Stimulated activated CD4-positive, alpha-beta T cell treated with anti-CD3 and anti-CD28 coated beads, Interleukin-1b, Interleukin-23, amount 100 ng/mL, for 1 hour (primary cell): ENCODE measurements at places on chromosomes 12 and 14.

DNA sequence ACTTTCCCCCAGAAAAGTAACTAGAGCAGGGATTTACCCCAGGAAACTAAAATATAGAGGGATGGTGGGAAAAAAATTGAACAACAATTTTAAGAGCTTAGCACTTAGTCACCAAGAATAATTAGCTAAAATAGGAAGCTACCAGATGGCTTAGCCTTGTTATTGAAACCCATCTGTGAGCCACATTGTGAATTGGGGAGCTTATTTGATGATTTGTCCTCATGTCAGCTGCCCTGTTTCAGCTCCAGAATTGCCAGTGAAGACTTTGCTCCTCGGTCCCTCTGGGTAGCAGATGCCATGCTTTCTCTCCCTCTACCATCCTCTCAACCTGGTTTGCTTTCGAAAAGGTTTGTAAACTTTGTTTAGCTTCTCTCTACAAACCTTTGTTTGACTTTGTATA, 67.7 kb upstream of the PTHLH start:
- no peak for DNase-seq

DNA sequence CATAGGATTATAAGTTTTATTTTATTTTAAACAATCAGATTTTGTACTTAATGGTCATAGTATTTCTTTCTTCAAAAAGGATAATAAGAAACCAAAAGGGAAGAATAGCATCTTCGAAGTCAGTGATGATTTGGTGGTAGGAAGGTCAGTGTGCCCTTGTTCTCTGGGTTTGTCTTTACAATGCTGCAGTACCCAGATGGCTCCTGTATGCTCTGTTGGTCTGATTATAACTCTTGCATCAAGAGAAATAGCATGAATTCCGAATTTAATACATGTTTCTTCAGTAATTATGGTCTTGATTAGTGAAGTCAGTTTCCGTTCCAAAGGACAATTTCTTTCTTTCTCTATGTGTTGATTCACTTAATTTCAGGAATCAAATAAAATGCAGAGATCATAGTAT, 180.2 kb downstream of the TMTC2 start:
- no peak for DNase-seq

GRCh38 chr14:63039866-63040265, 5.4 kb downstream of the KCNH5 start:
- no peak for DNase-seq

- DNase-seq, result no peak
Measured at GRCh38 chr14:70803321-70804310, 5.7 kb downstream of the MAP3K9 start.

- no peak for DNase-seq
Measured at GRCh38 chr12:4856596-4856995, 53.1 kb upstream of the KCNA1 start.

DNA sequence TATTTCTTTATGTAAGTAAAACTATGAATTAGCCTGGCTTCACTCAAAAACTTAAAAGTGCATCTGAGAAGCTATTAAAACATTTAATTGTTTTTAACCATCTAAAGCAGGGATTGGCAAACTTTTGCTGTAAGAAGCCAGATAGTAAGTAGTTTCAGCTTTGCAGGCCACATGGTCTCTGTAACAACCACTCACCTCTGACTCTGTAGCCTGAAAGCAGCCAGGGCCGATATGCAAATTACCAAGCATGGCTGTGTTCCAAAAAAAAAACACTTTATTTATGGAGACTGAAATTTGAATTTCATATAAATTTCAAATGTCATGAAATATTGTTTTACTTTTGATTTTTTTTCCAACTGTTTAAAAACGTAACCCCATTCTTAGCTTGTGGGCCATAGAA, 95.3 kb downstream of the CIT start:
- DNase-seq, result no peak
